ENCODE measurements at places on chromosomes 5 and 9. TPM values are rescaled to one million over a fixed set of nuclear protein-coding genes. Genes with fewer than 3 reads are reported as not detected.

The EIF4E1B gene
- total RNA-seq: 0.99 TPM

DNA sequence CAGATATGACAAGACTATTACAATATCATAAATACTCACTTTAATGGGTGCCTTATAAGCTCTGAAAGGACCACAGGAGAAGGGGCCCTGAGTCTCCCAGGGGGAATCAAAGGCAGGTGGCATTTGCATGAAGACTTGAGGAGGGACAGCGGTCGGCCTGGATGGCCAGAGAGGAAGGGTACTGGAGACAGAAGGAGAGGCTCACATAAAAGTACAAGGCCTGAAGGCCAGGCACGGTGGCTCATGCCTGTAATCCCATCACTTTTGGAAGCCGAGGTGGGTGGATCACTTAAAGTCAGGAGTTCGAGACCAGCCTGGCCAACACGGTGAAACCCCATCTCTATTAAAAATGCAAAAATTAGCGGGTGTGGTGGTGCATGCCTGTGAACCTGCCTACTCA, 29.1 kb upstream of the LMX1B start:
- DNase-seq: no peak
- H3K27me3 ChIP-seq: no peaks in the 10 kb centered on the region
- no peak overlapping the region for H3K4me3 ChIP-seq
- peaks cover 14% of the 10 kb centered on the region for H3K4me1 ChIP-seq
- no peaks in the 10 kb centered on the region for H3K36me3 ChIP-seq

DNA sequence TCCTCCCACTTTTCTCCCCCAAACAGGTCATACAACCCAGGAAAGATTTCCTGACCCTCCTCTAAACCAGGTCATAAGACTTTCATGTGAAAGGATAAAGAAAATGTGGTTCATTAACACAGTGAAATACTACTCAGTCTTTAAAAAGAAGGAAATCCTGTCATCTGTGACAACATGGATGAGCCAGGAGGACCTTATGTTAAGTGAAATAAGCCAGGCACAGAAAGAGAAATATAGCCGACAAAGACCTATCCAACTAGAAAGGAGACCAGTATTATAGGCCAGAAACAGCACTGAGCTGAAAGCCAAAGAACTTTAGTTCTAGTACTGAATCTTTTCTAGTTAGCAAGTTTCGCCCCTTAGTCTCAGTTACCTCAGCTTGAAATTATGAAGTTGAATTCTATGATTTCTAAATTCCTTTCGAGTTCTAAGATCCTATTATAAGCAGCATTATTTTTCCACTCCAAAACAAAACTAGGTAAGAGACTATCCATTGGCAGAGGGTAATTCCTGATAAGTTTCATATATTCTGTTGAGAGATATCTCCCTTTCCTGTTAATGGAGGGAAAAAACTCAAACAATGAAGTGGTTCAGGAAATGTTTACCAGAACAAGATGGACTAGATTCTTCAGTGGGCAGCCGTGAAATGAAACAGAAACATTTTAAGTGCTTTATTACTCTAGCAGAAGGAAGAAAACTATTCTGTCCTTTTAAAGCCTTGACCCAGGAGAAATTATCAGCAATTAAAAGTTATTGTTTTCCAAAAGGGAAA, 42.5 kb downstream of the GNA14 start:
- H3K4me1 ChIP-seq: no peaks in the 10 kb centered on the region
- DNase-seq: no peak
- H3K36me3 ChIP-seq: no peaks in the 10 kb centered on the region
- no peaks in the 10 kb centered on the region for H3K27me3 ChIP-seq
- no peak overlapping the region for H3K4me3 ChIP-seq

The NUTM2G gene
- 1.3 TPM for total RNA-seq

All from testis (tissue), 5 donors.